Osteoblast (primary cell): ENCODE measurements at places on chromosomes 7 and 10. TPM values are rescaled to one million over a fixed set of nuclear protein-coding genes. Genes with fewer than 3 reads are reported as not detected.
A peak's percentile ranks its signal among the peaks of the same experiment; 100 is the strongest.

- DNase-seq, result no peak
These were observed 273.2 kb upstream of the ZNF32 start for GRCh38 chr10:43921881-43922280.

- DNase-seq, result peak; percentile 54
These were observed 71.1 kb downstream of the INPP5A start for GRCh38 chr10:132608511-132609195.

OLAH gene
- total RNA-seq, result not detected in 2 replicates

LRRD1 gene
- 0.29 and 0.36 TPM in 2 replicates for total RNA-seq

ZNF804B gene
- total RNA-seq, result not detected in 2 replicates

- DNase-seq, result no peak
These were observed 20.0 kb upstream of the JAZF1 start for GRCh38 chr7:28200598-28200997.

PTN gene
- total RNA-seq, result 21.0 and 33.3 TPM in 2 replicates

WDFY4 gene
- under 0.01 and 0.36 TPM in 2 replicates for total RNA-seq

DNA sequence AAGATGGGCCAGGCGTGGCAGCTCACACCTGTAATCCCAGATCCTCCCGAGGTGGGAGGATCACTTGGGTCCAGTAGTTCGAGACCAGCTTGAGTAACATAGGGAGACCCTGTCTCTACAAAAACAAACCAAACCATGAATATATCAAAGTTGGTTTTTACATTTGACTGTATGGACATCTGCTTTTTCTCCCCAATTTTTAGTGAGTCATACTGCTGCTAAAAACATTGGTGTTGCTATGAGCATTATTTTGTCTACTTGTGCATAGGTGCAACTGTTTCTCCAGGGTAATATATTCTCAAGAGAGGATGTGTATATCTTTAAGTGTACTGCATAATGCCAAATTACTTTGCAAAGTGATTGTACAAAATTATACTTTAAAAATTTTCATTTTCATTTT lies 769 bp upstream of the TMEM248 start:
- DNase-seq, result peak; percentile 78

NUTM2D gene
- total RNA-seq, result 1.5 and 1.8 TPM in 2 replicates

EPO gene
- total RNA-seq, result not detected in 2 replicates

MMRN2 gene
- 1.1 and 3.5 TPM in 2 replicates for total RNA-seq

- DNase-seq, result peak; percentile 52
These were observed 1.9 kb downstream of the PTEN start for GRCh38 chr10:87865241-87865881.

GRCh38 chr10:87675396-87676376 lies 16.0 kb downstream of the PAPSS2 start:
- no peak for DNase-seq

- no peak for DNase-seq
These were observed 213.6 kb downstream of the RPS24 start for GRCh38 chr10:78247266-78247665.

DNA sequence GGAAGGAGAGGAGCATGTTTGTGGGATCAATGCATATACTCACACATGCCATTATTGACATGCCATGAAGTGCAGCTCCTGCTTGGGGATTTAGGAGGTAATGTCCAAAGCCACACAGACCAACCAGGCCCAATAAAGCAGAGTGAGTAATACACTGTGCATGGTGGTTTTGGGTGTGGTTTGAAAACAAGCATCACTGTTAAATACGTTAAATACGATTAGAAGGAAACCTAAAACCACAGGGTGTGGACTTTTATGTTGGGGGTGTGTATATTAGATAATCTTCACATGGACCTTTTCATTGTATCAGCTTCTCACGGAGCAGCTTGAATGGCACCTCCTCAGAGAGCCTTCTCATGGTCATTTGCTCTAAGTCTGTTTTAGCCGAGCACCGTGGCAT lies 10.4 kb upstream of the EIF3A start:
- no peak for DNase-seq

HOXA3 gene
- 3.5 and 4.0 TPM in 2 replicates for total RNA-seq

GSAP gene
- 10.6 and 13.0 TPM in 2 replicates for total RNA-seq

GRCh38 chr7:141709749-141710148 lies 1.6 kb downstream of the WEE2 start:
- DNase-seq, result no peak

ETV1 gene
- 15.9 and 22.4 TPM in 2 replicates for total RNA-seq
